ENCODE measurements at places on chromosomes 5 and 9.

DNA sequence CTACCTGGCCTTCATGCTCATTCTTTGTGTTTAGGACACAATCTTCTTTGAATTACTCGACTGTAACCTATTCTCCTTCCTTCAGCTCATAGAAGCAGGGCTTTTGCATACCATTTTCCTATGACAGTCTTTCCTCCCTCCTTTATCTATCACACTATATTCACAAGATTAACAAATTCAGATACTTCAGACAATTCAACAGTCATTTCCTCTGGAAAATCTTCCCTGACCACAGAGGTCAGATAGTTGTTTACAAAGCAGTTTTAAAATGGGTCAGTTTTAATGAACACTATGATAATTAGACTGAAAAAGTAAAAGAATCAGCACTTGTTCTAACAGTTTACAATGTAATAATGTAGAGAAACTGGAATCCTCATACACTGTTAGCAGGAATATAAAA lies 4.3 kb downstream of the CAAP1 start:
- no peak for DNase-seq

- no peak for DNase-seq
These were observed 35.9 kb upstream of the GAS1 start for GRCh38 chr9:86983249-86983619.

- DNase-seq, result no peak
These were observed 48.8 kb downstream of the TRPM3 start for GRCh38 chr9:71072587-71072986.

DNA sequence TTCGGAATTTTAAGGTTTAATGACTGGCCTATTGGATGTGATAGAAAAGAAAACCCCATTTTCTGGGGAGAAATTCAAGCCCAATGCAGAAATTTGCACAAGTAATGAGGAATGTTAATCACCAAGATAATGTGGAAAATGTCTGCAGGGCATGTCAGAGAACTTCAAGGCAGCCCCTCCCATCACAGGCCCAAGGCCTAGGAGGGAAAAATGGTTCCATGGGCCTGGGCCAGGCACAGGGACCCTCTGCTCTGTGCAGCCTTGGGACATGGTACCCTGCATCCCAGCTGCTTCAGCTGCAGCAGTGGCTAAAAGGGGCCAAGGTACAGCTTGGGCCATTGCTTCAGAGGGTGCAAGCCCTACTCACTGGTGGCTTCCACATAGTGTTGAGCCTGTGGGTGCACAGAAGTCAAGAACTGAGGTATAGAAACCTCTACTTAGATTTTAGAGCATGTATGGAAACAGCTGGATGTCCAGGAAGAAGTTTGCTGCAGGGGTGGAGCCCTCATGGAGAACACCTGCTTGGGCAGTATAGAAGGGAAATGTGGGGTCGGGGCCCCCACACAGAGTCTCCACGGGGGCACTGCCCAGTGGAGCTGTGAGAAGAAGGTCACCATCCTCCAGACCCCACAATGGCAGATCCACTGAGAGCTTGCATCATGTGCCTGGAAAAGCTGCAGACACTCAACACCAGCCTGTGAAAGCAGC lies 12.2 kb downstream of the FBXO10 start:
- no peak for DNase-seq

DNA sequence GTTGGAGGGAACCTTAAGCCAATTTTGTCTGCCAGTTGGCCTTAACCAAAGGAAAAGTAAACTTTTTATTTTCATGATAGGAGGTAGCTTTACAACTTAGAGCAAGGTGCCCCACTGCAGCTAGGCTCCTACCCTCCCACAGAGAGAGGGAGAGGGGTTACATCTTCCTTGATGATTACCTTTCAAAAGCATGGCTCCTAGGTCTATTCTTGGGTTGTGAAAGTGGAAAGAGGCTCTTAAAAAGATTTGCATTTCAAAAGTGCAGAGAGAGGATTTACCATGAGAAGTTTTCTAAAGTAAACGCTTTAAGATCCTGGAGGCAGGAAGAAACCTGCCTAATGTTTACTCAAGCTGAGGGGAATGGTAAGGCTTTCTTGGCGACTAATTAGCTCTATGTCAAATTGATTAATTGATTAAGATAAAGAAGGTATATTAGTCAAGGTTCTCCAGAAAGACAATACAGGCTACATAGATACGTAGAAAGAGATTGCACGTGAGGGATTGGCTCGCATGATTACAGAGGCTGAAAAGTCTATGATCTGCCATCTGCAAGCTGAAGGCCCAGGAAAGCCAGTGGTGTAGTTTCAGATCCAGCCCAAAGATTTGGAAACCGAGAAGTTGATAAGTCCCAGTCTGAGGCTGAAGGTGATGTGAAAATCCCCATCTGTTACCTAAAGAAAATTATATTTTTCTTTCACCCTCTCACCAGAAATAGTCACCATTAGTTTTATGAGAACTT lies 333.8 kb upstream of the CTNND2 start:
- DNase-seq, result no peak

DNA sequence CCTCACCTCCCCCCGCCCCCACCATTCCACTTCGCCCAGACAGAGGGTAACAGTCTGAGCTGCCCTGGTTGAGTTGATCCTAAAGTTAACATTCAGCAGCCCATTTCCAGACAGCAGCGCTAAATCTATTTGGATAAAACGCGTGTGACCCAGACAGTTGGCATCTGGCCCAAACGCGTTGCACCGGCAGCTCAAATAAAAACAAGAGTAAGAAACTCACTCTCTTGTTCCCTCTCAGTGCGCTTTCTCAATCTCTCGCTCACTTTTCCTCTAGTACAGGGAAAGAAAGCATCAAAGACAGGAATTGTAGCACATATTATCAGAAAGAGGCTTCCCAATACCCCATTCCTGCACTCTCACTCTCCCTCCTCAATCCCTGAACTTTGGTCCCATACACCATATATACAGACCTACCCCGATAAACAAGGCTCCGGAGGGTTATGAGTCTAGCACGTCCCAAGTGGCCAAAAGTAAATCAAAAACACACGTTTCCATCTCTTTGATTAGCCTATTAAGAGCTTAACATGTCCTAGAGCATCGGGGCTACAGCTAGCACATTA lies 1.3 kb downstream of the ADAMTS6 start:
- peak; percentile 7 for DNase-seq

DNA sequence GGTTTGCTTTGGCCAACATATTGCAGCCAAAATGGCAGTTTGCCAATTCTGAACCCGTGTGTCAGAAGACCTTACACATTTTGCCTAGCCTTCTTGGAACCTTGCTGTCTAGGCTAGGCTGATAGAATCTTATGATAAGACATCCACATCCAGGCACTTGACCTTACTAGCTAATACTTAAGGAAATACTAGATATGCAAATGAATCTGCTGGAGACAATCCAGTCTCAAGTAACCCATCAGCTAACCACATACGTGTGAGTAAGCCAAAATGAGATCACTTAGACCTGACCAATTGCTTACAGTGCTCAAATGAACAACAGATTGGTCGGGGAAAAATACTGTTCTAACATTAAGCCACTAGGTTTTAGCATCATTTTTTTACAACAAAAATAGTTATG lies 1504.6 kb upstream of the CDH9 start:
- no peak for DNase-seq

DNA sequence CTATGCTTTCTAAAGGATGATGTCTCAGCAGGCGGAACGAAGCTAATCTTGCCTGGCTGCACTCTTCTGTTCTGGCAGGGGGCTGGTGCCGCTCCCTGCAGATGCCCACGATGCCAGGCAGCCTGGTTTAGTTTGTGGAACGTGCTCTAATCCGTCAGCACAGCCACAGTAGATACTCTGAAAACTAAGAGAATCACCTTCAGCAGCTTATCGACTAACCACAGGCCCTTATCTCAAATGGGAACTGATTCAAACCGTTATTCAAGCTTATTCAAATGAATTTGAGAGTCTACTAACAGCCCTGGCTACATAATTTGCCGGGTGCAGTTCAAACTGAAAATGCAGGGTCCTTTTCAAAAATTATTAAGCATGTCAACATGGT lies 246.6 kb upstream of the ANKRD55 start:
- no peak for DNase-seq

GRCh38 chr9:22838266-22838665 lies 391.6 kb downstream of the DMRTA1 start:
- no peak for DNase-seq

- no peak for DNase-seq
These were observed 466.1 kb downstream of the TLR4 start for GRCh38 chr9:118170032-118170955.

Data from activated CD8-positive, alpha-beta memory T cell treated with anti-CD3 and anti-CD28 coated beads for 1 hour (primary cell).